ENCODE measurements at places on chromosomes 4 and X.

DNA sequence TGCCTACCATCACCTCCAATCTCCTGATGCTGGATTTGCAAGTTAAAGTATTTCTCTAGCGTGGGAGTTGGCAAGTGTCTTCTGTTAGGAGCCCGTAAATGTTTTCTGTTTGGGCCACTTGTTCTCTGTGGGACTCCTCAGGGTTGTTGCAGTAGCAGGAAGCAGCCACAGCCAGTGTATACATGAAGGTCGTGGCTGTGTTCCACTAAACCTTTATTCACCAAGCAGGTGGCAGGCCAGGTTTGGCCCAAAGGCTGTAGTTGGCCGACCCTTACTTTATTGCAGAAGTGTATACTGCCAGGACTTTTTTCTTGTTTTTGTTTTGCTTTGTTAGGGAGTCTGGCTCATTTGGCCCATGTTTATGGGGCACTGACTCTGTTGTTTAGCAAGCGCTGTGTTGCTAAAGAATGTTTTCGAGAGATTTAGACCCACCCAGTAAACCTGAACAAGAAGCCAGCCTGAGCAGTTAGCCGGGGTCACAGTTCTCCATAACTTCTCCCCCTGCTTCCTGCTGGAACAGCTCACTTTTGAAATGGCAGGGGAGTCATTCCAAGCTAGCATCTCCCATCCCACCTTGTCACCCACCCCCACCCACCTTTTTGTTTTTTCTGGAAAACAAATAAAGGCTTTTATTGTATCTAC, 58.8 kb downstream of the SHROOM2 start:
- DNase-seq = no peak

- peak; percentile 3 for DNase-seq
These were observed 2.0 kb downstream of the GJB1 start for GRCh38 chrX:71225009-71225408.

DNA sequence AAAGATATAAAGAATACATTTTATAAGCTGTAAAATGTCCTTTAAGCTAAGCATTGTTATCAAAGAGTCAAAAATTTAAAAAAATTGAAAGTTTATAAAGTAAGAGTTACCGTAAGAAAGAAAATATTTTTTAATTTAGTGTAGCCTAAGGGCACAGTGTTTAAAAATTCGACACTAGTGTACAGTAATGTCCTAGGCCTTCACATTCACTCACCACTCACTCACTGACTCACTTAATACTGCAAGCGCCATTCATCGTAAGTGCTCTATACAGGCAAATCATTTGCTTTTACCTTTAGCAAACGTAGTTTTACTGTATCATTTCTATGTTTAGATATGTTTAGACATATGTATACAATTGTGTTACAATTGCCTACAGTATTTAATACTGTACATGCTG, 20.2 kb downstream of the GLRA3 start:
- DNase-seq = no peak

DNA sequence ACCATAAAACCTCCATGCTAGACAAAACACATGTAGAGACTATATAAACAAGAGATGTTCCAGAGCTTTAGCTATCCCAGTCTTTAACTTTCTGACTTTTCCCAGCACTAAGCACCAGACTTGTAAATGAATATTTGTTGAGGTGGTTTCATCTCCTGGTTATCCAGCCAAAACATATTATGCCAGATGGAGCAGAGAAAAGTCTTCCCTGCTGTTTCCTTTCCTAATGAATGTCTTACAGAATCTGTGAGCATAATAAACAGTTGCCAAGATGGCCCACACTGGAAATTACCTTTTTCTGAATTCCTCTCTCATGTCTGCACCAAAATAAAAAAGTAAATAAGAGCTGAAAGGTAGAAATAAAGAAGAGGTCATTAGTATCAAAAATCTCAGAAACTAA, 159.2 kb downstream of the TECRL start:
- DNase-seq = no peak

DNA sequence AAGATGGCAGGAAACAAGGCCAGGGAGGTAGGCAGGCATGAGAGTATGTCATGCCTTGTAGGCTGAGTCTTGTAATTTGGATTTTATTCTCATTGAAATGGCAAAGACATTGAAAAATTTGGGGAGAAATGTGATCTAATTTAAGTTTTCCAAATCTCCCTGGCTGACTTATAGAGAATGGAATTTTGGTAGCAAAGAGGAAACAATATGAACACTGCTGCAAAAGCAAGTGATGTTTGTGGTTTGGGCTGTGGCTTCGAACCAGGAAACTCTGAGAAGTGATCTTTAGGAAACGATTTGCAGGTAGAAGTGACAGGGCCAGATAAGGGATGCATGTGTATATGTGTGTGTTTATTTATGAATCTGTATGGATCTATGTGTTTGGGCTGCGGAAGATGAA, 35.6 kb downstream of the ARSJ start:
- no peak for DNase-seq
